ENCODE measurements at places on chromosomes 12 and 14.
A peak's percentile ranks its signal among the peaks of the same experiment; 100 is the strongest.

GRCh38 chr12:106583242-106584103 is 669 bp downstream of the RFX4 start:
- DNase-seq: no peak

DNA sequence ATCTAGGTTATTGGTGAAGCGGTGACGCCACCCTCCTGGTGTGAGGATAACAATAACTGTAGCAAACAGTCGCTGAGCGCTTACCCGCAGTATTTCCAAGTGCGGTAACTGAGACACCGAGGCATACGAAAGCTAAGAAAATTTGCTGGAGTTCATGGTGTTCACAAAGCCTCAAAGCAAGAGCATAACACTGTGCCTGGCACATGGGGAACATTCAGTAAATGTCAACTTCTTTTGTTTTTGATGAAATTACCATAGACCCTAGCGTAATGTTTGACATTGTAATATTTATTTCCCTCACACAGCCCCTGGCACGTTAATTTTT is 767 bp downstream of the YEATS4 start:
- no peak for DNase-seq

DNA sequence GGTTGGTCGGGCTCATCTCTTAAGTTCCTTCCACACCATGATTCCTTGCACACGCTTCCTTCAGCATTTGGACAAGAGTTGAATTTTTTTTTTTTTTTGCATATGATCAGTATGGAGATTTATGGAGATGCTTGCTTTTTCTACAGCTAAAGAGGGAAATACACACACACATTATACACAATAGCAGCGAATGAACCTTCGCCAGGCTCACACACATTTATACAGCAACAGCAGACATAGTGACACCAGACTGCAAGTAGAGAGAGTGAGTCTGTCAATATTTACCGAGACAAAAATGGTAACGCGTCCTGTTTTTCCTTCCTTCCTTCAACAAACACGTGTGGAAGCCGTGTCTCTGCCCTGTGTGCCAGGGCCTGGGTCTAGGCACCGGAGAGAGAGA is 897.9 kb downstream of the BCL11B start:
- DNase-seq: no peak

- no peak for DNase-seq
These were observed 93.0 kb downstream of the NTF3 start for GRCh38 chr12:5524769-5525436.

DNA sequence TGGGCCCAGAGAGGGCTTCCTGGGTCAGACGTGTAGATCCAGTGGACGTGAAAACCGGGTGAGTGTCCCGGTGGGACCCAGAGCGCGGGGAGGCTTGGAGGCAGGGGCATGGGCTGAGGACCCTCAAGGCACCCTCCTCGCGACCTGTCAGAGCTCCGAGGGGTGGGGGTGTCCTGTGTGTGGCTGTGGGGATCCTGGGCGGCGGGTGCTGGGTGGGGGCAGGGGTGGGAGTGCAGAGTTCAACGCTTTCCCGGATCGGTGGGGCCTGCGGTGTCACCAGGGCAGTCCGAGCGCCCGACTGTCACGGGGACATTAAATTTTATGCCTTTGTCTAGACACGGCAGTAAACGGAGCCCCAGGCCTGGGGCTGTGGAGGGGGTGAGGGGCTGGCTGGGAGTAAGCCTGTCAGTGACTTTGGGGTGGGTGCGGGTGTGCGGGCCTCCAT is 1.0 kb downstream of the TMEM121 start:
- DNase-seq: no peak

GRCh38 chr14:63240221-63240620 is 36.0 kb downstream of the RHOJ start:
- no peak for DNase-seq

DNA sequence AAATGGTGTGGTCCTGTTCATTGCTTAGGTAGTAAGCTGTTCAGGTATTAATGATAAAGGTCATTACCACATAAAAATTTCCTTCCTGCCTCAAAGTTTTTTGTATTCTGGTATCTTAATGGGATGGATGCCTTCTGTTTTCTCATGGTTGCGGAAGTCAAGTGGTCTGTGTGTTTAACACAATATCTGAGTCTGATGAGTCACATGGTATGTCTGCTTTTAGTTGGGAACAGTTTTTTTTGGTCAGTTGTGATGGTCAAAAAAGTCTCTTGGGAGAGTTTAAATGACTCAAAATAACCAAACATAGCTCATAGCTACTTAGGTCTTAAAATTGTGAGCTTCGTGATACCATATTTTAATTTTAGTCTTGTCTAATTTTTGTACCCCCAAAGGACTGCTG is 40.7 kb downstream of the STK38L start:
- DNase-seq: no peak

DNA sequence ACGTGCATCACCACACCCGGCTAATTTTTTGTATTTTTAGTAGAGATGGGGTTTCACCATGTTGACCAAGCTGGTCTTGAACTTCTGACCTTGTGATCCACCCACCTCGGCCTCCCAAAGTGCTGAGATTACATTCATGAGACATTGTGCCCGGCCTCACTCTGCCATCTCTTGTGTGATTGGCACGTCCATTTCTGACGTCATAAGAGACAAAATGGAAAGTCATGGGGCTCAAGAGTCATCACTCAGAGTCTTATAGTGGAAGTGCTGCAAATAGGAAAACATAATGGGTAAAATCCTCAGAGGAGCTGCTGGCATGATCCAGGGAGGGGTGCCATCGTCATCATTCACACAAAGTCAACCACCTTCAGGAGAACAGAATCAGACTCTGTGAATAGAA is 54.2 kb upstream of the GPATCH2L start:
- DNase-seq: no peak

DNA sequence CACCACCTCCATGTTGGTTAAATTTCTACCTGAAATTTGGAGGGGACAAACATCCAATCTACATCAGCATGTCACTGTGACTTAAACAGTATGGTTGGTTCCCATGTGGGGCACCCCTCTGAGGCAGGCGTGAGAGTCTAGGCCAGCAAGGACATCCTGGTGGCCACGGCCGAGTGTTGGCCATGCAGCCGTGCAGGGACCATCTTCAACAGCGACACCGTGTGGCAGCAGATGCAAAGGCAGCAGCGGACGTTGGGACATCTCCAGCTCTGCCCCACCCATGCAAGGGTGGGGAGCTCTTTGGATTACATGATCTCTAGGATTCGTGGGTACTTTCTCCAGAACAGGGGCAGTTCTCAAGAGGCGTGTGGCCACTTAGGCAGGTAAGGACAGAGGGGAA is 49.8 kb downstream of the NOC4L start:
- DNase-seq: no peak

DNA sequence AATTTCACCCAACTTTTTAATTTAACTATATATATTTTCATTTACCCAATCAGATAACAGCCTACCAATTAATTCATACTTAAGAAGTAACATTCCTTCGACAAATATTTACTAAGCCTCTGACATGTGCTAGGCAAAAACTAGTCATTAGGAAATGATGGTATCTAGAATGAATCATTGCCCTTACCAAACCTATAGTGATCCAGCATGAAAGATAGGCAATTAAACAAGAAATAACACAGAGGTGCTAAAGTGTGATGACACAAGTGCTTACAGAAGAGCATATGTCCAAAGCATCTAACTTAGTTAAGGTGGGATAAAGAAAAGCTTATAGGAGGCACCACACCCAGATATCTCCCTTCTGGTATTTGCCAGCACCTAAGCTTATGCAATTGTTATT is 166.5 kb upstream of the RASSF8 start:
- no peak for DNase-seq

- DNase-seq: no peak
These were observed 46.3 kb downstream of the TRAF3 start for GRCh38 chr14:102823546-102823945.

DNA sequence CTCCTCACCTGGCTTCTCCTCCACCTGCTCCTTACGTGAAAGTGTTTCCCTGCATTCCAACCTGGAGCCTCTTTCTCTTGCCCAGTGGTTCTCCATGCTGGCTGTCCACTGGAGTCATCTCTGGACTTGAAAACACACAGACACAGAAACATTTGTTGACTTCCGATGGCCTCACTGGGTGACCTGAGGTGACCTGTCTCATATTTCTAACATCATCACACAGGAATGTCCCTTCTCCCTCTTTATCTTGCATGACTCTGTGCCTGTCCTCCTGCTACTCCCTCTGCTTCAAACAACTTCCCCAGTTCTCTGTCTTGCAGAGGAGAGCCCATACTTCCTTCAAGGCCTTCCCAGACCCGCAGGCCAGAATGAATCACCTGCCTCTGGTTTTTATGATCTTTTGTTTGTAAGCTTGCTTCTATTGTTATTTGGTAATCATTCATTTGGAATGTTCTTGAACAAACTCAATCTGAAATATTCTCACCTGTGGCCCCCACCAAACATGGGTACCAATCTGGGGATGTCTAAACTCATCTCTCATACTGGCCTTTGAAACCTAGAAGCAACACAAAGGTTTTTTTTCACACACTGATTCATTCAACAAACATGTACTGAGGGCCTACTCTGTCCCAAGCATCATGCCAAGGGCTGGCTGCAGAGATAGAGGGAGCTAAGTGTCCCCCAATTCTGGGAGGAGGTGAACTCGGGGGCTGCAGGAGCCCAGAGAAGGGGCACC is 9.7 kb upstream of the RIN3 start:
- peak; percentile 82 for DNase-seq

DNA sequence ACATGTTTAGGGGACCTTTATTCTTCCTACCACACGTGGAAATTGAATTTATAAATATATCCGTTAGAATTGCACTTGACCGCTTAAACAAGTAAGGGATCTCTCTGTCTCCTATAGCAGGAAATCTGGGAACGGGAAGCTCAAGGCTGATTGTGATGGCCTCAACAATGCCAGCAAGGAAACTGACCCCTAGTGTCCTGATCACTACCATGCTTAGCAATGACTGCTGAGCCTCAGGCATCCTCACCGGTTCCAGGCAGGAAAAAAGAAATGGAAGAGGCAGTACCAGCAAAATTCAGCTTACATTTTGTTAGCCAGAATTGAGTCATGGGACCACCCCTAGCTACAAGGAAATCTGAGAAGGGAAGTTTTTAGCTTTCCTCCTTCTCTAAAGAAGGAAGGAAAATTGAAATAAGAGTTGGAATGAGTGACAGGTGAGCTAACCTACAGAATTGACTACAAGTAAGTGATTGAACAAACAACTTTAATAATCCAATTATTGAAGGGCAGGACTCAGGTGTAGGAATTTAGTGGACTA is 43.9 kb upstream of the AMN1 start:
- no peak for DNase-seq

DNA sequence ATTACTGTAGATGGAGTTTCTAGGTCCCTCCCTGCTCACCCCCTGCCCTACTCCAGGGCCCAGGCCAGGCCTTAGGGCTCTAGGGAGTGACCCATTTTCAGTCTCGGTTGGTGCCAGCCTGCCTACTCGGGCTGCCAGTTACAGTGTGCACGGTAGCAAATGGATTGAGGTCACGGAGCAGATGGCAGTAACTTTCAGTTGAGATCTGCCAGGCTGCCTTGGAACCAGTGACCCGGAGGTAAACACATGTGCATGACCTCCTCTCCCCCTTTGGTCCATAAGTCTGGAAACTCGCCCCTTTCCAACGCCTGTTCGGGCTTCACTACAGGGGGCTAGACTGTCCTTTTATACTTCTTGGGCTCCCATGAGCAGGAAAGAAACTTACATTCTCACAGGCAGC is 139.7 kb upstream of the TBX3 start:
- DNase-seq: no peak

DNA sequence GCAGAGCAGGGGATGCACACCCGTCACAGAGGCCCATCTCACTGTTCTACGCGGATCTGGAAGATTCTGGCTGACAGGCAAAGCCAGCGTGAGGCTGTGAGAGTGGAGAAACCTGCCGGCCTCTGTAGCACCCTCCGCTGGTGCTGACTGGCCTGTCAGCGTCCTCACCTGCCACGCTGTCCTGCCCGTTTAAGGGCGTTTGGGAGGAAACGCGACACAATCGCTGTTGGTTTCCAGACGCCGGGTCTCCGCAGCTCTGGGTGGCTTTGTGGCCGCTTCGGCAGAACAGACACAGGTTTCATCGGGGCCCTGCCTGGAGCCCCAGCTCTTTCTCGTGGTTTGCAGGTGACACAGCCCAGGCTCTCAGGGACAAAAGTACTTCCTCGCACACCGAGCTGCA is 70.6 kb downstream of the NOC4L start:
- DNase-seq: no peak

DNA sequence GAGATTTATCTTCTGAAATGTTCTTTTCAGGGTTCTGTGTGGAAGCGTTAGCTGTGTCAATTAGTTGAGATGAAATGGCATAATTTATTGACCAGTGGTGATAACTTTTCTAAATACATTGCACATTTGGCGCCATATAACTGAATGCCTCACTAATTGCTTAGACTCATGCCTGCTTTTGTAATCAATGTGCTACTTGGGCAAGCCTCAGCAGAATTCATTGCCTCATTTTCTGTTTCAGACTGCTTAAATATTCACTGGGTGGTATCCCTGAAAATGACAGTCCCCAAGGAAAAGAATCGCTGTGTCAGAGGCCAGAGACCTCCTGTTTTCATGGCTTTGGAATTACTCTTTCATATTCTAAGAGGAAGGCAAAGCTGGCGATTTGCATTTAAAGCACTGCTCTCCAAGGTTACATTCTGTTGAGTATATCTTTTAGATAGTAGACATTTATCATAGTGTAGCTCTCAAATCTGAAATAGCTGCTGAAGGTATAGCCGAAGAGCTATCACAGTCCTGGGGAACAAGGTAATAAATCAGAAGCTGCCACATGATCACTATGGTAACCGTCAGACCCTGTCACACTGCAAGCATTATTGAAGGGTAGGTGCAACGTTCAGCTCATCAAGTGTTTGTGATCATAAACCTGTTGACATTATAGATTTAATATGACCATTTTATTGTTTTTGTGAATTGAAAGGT is 297.3 kb upstream of the E2F7 start:
- DNase-seq: no peak

Measured in SW 1271 (cell line).